Heart left ventricle (tissue), 16 donors: ENCODE measurements at places on chromosomes 12 and 14. TPM values are rescaled to one million over a fixed set of nuclear protein-coding genes. Genes with fewer than 3 reads are reported as not detected.
A peak's percentile ranks its signal among the peaks of the same experiment; 100 is the strongest.

GRCh38 chr14:104970231-104971068 lies 7.7 kb downstream of the AHNAK2 start:
- DNase-seq = no peak

- no peak for DNase-seq
These were observed 30.9 kb downstream of the SLC2A3 start for GRCh38 chr12:7905071-7905470.

- no peak for DNase-seq
These were observed 275.4 kb downstream of the TRHDE start for GRCh38 chr12:72547573-72547972.

DNA sequence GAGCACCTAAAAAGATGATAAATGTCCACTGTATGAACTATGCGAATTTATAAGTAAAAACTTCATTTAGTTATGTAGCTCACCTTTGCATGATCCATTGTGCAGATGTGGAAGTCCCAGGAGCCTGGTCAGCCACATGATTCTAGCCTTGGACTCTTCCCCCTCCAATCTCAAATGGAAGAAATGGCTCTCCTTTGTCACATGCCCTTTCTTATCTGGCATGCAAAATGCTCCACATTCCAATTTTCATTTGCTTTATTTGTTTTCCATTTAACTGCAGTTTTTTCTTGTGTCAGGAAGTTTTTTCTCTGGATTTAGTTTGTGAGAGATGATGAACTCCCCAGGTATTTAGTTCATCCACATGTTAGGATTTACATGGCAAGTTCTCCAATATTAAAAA lies 73.8 kb downstream of the DYRK2 start:
- DNase-seq = no peak

GRCh38 chr12:80156306-80156705 lies 57.0 kb downstream of the OTOGL start:
- no peak for DNase-seq

DNA sequence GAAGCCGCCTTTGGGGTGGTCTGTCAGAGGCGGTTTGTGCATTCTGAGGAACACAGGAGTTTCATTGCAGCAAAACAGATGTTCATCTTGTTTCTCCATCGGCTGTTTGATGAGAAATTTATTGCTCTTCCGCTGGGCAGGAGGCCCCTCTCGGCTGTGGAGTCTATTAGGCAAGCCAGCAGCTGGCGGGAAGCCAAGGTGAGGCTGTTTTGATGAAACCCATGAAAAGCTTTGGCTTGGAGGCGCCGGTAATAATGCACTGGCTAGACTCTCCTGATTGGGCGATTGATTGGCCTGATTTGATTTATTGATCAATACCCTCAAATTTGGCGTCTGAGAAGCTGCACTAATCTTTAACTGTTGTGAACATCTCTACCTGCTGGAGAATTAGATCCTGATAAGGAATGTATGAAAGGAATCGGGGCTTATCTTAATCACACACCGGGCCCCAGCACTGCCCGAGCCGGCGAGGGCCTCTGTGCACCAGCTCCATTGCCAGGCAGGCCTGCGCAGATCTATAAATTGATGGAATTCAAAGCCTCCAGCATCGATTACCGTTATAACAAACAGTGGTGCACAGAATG lies 187.7 kb downstream of the PHETA1 start:
- DNase-seq = no peak

GRCh38 chr12:128637642-128638606 lies 185.8 kb downstream of the SLC15A4 start:
- no peak for DNase-seq

DNA sequence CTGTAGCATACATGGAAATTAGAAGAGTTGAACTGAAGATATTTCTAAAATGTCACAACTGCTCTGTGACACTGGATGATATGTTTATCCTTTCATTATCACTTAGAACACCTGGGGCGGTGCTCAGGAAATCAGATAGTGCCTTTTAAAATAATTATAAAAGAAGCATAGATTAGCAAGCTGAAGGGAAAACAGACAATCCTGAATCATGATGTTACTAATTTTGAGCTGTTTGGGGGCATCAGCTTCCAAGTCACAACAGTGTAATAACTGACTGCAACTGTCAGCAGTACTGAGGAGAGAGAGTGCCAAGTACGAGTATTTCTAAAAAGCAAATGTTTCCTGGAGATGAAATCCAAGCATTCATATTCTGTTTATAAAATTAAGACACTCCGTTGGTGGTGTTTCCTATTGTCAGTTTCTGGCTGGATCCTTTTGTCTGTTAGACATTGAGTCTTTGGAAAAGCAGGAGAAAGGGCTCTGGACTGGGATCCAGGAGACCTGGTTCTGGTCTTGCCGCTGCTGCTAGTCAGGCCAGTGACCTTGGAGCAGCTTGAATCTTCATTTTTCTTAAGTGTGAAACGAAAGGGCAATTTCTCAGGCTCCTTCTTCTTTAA lies 380.1 kb downstream of the EGLN3 start:
- DNase-seq = no peak

- no peak for DNase-seq
These were observed 52.4 kb downstream of the DICER1 start for GRCh38 chr14:95104911-95105310.

DNA sequence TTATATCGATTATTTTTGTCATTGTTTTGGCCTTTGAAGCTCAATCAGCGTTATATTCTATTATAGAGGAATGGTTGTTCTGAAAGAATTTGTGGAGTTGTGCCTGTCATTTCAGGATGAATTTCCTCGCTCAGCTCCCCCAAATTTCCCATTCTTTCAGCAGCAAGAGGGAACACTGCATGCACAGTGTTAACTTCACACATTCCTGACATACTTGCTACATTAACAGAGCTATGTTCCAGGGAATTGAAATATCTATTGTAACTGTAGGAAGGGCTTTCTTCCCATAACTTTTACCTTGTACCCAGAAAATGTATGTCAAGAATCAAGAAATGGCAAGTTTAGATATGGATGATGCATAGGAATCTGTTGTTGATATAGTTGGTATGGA lies 379.0 kb downstream of the LRIG3 start:
- no peak for DNase-seq

DNA sequence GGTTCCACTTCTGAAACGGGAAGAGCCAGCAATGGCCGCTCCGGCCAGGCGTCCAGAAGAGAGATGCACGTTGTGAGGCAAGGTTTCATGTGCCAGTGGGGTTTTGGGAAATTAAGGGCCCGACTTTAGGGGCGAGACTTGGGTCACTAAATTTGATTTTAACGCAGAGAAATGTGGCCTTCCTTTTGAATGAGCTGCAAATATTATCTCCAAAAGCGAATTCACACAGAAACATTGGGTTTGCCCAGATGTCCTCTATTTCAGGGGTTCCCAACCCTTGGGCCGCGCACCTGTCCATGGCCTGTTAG lies 2.3 kb upstream of the RNASE4 start:
- DNase-seq = no peak

GRCh38 chr12:7937833-7938506 lies 2.0 kb upstream of the SLC2A3 start:
- no peak for DNase-seq

DNA sequence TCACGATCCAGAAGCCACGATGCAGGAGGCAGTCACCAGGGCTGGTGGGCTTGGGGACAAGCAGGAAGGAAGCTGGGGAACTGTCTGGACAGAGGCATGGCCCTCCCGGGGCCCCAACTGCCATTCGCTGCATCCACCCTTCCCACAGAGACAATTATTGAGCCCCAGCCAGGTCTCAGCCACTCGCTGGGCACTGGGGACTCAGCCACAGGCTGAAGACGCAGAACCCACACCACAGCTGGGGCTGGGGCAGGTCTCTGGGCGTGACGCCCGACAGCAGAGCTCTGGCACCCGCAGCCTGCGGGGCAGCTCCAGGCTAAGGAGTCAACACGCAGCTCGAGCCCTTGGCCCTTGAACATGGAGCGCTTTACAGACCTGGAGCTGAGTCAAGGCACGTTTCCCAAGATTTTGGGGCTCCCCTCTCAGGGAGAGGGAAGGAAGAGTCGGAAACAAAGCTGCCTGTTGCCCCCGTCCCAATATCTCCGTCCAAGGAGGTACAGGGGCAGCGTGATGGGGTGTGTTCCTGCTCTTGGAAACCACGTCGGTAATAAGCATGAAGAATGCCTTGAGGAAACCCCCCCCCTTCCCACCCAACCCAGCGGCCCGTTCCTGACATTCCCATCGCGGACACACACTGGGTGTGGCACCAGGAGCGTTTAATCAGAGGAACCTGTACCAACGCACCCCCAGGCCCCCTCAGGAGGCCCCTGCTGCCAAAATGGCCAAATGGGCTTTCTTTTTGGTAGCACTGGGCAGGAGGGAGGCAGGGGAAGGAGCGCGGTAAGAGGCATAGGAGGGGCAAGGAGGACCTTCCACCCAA lies 6.7 kb downstream of the RIMBP2 start:
- DNase-seq = no peak

DNA sequence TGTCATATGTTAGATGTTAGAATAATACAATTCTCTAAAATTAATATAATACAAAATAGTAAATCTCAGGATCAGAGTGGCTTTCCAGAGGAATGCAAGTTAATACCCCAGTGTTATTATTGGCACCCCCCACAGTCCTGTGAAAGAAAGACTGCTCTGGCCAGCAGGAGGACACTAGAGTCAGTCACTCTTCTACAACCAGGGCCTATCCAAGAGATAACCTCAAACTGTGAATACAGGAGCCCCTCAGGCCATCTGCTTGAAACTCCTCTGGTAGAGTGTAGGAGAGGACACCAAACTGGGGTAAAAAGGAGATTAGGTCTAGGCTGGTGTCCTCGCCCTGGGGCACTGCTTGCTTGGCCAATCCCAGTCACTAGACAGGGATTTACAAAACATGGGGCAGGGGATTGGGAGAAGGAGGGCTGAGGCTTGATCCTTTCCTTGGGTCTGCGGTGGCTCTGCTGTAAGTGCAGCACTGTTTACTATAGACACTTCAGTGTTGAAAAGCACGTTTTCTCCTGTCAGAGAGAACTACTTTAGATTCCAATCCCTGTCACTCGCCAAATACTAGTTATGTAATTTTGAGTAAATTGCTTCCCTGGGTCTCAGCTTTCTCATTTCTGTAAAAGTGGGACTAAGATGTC lies 44.5 kb upstream of the PTPRR start:
- DNase-seq = no peak

DNA sequence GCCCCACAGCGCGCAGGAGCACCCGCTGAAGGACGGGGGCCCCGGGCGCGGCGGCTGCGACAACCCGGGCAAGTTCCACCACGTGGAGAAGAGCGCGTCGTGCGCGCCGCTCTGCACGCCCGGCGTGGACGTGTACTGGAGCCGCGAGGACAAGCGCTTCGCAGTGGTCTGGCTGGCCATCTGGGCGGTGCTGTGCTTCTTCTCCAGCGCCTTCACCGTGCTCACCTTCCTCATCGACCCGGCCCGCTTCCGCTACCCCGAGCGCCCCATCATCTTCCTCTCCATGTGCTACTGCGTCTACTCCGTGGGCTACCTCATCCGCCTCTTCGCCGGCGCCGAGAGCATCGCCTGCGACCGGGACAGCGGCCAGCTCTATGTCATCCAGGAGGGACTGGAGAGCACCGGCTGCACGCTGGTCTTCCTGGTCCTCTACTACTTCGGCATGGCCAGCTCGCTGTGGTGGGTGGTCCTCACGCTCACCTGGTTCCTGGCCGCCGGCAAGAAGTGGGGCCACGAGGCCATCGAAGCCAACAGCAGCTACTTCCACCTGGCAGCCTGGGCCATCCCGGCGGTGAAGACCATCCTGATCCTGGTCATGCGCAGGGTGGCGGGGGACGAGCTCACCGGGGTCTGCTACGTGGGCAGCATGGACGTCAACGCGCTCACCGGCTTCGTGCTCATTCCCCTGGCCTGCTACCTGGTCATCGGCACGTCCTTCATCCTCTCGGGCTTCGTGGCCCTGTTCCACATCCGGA lies 1.4 kb downstream of the FZD10 start:
- peak; percentile 60 for DNase-seq

- no peak for DNase-seq
These were observed 190.0 kb downstream of the EMP1 start for GRCh38 chr12:13386323-13387039.

DNA sequence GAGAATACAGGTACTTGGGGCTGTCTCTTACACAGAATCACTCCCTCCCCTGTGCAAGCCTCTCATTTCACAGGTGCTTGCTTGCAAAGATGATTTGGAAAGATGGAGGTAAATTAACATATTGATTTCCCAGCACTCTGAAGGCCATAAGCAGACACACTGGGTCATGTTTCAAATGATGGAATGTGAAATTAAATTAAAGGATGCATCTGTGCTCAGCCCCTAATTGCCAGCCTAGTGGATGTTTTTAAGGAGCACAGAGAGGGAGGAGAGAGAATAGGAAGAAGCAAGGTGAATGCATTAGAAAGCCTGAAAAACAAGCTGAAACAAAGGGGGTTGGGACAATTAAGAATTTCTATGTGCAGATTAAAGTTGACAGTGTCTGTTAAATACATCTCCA lies 96.1 kb upstream of the GRIP1 start:
- DNase-seq = no peak

DNA sequence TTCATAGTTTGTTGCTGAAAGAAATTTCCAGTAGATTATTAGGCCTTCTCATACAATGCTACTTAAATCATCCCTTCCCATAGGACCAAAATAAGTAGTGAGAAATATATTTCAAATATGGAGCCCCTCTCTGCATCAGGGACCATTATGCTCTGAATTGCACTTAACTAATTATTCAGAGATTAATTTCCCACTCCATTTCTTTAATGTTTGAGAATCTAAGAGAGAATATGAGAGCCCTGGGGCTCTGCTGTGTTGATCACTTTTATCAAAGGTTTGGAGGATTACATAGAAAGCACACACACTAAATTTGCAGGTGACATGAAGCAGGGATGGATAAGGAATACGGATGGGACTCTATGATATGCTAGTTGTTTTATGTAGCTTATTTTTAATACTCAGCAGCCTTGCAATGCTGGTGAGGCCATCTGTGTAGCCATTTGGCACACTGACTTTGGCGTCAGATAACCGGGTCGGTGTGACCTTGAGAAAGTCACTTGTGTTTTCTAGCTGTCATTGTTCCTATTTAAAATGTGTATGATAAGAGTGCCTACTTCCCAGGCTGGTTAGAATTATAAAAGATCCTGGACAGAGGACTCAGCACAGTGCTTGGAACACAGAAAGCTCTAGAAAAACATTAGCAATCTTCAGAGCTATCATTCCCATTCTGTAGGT lies 49.9 kb upstream of the FBXO21 start:
- no peak for DNase-seq

DNA sequence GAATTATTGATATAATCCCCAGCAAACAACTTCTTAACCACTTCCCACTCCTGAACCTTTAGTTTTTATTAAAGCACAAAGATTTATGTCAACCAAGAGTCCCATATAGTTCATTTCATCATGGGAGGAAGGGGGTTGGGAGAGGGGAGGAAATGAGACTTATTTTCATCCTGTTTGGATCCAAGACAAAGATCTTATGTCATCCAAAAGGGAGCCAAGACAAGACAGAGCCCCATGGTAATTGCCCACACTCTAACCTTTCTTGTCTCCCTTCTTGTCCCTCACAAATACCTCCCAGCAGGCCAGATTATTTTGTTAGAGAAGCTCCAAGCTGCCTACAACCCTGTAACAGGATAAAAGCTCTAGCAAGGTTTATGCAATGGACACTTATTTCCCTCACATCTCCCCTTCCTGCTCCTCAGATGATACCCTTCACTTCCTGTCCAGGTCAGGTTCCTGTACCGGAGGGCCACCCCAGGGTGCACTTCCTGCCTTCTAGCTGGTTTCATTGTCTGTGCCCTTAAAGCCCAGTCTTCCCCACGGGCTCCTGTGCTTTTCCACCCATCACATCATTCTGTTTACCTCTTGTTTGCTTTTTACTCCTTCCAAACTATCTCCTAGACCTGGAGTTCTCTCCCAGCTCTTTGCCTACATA lies 123.7 kb upstream of the MDM1 start:
- no peak for DNase-seq

- DNase-seq = no peak
These were observed 11.2 kb upstream of the PRPH start for GRCh38 chr12:49283541-49284429.

WBP11 gene
- total RNA-seq = 62.7 TPM

ACRBP gene
- total RNA-seq = 0.32 TPM

CD163L1 gene
- total RNA-seq = 14.0 TPM

PPP1R36 gene
- total RNA-seq = 1.0 TPM
